ENCODE measurements at places on chromosomes 3 and 15. TPM values are rescaled to one million over a fixed set of nuclear protein-coding genes. Genes with fewer than 3 reads are reported as not detected.

Gene IQCH
- 0.95 TPM for total RNA-seq

Gene CPNE9
- not detected for total RNA-seq

Gene MAP3K13
- 28.0 TPM for total RNA-seq

Gene EIF2A
- 206 TPM for total RNA-seq

Gene ARHGEF26
- total RNA-seq, result 12.9 TPM

Gene HDC
- 0.13 TPM for total RNA-seq

GRCh38 chr15:78049691-78050440 lies 27.6 kb downstream of the TBC1D2B start:
- no peaks in the 10 kb centered on the region for H3K27me3 ChIP-seq
- no peaks in the 10 kb centered on the region for H3K36me3 ChIP-seq
- no peak overlapping the region for H3K27ac ChIP-seq
- no peak for DNase-seq

GRCh38 chr15:62020576-62021160 lies 39.6 kb downstream of the VPS13C start:
- H3K4me1 ChIP-seq, result no peaks in the 10 kb centered on the region
- no peak for DNase-seq
- H3K27ac ChIP-seq, result no peak overlapping the region
- H3K27me3 ChIP-seq, result no peaks in the 10 kb centered on the region
- H3K36me3 ChIP-seq, result no peaks in the 10 kb centered on the region

- no peak for DNase-seq
- H3K4me1 ChIP-seq, result no peaks in the 10 kb centered on the region
- no peak overlapping the region for H3K4me3 ChIP-seq
- H3K27ac ChIP-seq, result no peak overlapping the region
- no peaks in the 10 kb centered on the region for H3K27me3 ChIP-seq
Observed at GRCh38 chr3:31873254-31873820, 107.7 kb downstream of the OSBPL10 start.

Measured in ovary (tissue), 10 donors.